ENCODE measurements at places on chromosomes 2 and 18.

DNA sequence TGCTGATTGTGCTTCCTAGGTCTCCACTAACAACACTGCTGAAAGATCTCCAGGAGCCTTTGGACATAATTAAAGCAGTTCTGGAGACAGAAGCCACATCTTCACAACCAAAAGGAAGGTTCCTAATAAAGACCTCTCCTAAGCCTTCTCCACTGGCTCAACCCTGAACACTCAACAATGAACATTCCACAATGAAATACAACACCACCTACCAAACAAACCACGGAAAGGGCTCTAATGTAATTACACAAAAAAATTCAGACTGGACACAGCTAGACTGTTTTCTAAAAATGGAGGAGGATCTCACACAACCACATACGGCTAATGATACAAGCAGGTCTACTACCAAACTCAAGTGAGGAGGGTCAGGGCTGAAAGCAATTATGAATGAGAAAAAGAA, 43.6 kb downstream of the NOL10 start:
- DNase-seq: no peak

DNA sequence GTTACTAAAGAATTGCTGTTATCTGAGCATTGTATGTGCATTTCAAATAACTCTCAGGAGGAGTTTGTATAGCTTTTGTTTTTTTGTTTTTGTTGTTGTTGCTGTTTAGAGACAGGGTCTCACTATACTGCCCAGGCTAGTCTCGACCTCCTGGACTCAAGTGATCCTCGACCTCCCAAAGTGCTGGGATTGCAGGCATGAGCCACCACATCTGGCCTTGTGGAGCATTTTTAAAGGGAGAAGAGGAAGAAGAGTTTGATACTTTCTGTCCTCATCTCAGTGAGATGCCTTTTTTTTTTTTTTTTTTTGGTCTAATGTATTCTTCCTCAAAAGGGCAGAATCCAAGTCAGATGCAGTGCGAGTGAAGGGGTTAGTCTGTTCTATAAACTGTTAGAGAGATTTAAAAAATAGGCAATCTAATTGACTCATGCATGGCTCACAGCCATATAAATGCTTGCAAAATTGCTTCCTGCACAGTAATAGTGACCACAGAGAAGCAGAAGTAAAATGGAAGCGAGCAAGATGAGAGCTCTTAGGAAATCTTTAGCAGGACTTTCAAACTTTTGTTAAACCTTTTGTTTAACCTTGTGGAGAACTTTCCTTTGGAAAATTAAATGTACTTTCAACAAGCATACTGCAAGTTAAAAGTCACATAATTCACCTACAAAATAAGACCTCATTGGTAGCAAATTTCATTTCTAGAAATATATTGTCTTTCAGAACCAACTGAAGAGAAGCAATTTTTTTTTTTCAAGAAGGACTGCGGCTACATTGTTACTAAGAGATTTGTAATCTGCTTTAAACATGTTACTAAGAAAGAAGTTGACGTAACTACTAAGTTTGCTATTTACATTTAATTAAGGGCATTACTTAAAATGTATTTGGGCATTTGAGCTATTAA, 52.3 kb upstream of the ROCK1 start:
- DNase-seq: no peak

- DNase-seq: peak; percentile 93
Observed at GRCh38 chr2:240851078-240851991, 17.3 kb upstream of the AGXT start.

GRCh38 chr2:49045083-49045482, 109.2 kb downstream of the FSHR start:
- DNase-seq: no peak

- DNase-seq: no peak
Observed at GRCh38 chr2:20021405-20022009, 9.0 kb upstream of the MATN3 start.

DNA sequence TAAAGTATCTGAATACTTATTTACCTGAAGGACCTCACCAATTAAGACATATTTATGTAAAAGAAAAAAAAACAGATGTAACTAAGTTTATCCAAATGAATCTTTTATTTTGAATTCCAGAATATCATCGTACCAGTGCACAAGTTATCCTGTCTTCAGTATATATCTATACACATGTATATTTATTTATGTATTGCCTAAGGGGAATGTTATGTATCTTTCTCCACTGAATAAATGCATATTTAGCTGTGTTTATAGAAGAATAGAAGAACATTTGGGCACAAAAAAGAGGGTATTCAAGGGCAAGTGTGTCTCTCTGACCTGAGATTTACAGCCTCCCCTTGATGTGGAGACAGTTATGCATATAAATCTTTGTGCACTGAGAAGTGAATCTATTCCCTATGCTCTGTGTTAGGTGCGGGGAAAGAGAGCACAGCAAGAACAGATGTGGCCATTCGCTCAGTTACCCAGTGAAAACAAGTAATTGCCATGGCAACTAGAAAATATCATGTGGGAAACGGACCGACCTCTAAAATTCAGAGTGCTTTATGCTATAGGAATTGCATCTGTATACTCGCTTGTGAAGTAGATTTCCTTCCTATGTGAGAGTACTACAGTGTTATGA, 39.5 kb upstream of the ASXL3 start:
- no peak for DNase-seq

DNA sequence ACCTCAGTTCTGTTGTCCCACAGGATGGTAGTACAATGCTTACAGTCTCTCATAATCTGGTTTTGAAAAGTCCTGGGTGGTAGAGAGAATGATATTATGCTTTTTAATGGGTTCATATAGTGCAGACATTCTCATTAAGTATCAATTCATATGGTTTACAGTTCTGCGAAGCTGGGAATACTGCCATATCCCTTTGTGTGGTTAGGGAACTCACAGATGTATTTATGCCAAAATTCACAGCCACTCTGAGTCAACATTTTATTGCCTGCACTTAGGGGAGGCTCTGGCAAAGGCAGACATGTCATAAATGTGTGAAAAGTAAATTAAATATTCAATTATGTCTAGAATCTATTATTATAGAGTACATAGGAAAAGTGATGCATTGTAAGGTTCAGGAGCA, 808.2 kb downstream of the SUCLG1 start:
- no peak for DNase-seq

GRCh38 chr2:214899751-214900150, 90.3 kb upstream of the BARD1 start:
- no peak for DNase-seq

DNA sequence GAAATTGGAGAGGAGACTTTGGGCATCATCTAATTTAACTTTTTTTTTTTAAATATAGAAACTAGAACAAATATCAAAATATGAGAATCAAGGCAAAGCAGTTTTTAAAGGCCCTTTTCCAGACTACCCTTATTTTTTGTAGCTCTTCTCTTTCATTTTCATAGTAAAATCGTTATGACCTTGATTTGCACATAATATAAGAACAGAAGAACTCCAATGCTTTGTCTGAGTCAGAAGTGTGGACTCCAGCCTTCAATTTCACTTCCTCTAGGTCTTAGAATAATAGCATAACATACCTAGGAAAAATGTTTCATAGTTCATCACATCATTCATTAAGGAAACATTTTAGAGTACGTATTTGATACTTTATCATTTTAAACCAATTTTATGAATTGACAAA, 74.4 kb downstream of the ANKRD12 start:
- no peak for DNase-seq

- DNase-seq: no peak
Observed at GRCh38 chr2:221309892-221310583, 262.1 kb downstream of the EPHA4 start.

GRCh38 chr2:64383881-64384280, 70.1 kb upstream of the LGALSL start:
- DNase-seq: no peak

- DNase-seq: no peak
Observed at GRCh38 chr2:74695663-74696062, 41.6 kb downstream of the SEMA4F start.

- no peak for DNase-seq
Observed at GRCh38 chr2:41068740-41069139, 616.9 kb upstream of the SLC8A1 start.

DNA sequence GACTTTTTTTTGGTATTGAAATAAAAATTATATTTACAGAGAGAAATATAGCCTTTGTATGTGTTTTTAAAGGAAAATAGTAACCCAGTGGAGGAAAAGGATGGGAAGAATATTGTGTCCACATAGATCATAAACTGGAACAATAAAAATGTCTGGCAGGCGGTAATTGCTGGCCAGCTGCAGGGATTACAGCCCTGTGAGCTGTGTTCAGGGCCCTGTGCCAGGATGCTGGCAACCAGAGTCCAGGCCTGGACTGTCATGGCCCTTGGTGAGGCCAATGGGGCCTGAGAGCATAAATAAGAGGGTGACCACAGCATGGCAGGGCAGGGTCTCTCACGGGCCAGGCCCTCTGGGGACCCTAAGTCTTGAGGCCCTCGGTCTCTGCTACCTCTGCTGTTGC, 171.2 kb downstream of the ACOXL start:
- DNase-seq: no peak

DNA sequence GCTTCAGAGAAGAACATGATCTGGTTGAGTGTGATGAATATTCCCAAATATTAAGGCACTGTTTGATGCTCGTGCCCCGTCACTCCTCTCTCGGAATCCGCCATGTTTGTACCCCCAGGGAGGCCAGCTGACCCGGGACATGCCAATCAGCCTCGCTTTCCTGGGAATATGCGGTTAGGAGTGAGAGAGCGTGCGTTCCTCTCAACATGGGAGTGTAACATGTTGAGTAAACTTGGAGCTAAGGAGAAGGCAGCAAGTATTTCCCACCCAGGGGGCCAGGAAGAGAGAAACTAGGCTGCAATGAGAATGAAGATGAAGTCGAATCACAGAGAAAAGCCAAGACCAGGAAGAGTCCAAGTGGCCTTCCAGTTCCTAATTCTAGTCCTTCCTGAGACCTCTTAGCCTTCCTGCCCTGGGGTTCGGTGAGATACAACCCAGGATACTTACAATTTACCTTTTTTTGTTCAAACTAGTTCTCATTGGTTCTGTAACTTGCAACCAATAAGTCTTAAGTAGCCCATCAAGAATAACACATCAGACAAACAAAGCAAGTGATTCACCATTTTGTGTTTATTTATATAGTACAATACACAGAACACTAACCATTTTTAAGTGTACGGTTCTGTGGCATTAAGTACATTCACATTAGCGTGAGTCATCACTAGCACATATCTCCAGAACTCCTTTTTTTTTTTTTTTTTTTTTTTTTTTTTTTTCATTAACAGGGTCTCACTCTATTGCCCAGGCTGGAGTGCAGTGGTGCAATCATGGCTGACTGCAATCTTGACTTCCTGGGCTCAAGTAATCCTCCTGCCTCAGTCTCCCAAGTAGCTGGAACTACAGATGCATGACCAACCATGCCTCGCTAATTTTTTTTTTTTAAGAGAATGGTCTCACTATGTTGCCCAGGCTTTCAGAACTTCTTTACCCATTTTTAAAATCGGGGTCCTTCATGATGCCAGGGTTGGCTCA, 36.4 kb upstream of the SLC1A4 start:
- DNase-seq: no peak

- DNase-seq: no peak
Observed at GRCh38 chr2:110173523-110173922, 31.3 kb downstream of the NPHP1 start.

DNA sequence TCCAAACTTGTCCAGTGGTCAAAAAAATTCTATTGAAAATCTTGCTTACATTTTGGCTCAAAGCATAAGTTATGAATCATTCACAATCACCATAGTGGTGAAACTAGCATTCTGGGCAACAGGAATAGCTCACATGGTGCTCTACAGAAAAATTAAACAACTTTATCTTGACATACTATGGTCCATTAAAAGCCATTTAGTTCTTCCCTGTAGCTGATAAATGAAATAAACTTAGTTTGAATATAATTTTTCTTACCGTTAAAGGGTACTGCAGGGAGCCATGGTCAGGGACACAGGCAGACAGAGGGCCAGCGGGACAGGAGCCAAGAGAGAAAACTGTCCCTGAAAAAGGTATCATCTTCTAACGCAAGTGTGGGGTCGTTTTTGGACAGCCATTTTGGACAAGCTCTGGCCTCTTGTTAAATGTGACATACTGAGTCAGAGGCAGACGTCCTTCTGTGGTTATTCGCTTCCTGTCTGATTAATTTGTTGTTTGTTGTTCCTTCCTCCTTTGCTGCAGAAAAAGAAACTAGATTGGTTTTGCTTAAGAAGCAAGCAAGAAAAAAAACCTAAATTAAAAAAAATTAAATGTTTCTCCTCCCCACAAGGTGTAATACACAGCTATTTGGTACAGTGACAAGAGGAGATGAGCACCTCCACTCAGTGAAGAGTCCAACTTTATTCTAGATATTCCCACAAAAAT, at the start of gene WIPF1:
TSS of gene WIPF1 (minus strand) at position 460 of the 703 bp plus-strand sequence. CDS start 12,231 bp downstream, outside the sequence.
- DNase-seq: no peak

GRCh38 chr2:32746669-32747068, 118.8 kb downstream of the TTC27 start:
- DNase-seq: no peak

DNA sequence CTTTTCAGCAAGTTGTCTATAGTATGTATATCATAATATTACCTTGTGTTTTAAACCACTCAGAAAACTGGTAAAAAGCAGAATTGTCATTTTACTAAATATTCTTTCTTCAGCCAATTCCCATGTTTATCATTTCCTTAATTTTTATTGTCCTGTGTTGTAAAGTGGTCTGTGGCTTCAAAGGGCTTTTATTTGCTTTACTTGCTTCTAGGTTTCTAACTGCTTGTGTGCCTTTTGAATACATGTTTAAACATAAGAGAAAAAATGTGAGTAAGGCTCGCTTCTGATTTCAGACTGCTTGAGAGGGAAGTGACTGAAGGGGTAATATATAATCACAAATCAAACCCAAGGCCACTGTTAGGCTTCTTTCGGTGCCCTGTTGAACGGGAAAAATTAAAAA, 407.5 kb upstream of the NRP2 start:
- DNase-seq: no peak

DNA sequence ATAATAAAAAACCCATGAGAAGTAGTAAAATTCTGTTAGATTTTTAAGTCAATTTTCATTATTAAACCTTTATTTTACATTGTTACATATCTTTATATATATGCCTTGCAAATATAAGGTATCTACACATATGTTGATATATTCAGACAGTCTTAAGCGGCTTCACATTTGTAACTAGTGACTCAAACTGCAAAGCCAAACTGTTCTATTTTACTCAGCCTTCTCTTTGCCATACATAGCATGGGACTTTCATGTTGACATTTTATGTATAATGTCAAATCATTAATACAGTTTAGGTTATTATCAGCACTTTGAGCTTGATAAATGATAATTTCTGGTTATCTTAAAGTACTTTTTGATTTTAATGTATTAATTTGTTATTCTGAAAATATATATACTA, 125.0 kb upstream of the WDSUB1 start:
- no peak for DNase-seq

- DNase-seq: peak; percentile 67
Observed at GRCh38 chr2:71697106-71698004, 244.0 kb downstream of the DYSF start.

DNA sequence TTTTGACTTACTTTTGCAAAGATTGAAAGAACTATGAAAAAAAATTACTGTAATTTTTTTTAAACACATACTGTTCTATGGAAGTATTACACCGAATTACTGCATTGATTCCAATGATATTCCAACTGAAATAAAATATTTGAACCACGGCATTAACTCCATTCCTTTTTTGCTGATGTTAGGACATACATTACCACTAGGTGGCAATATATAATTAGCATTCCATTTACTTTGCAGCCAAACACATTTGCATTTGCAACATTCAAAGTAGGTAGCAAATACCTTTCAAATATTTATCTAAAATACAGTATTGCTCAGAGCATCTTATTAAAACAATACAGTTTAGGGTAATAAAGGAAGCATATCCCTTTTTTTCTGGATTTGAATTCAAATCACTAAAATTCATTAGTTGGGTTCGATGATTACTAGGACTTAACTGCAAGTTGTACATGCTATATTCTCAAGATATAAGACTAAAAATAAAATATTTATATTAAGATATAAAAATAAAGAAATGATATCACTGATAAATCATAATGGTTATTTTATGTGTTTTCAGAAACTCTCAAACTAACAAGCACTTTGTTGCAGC, 31.3 kb downstream of the LANCL1 start:
- no peak for DNase-seq

Data from ELF-1 (cell line).